ENCODE measurements at places on chromosomes 1 and 21.

DNA sequence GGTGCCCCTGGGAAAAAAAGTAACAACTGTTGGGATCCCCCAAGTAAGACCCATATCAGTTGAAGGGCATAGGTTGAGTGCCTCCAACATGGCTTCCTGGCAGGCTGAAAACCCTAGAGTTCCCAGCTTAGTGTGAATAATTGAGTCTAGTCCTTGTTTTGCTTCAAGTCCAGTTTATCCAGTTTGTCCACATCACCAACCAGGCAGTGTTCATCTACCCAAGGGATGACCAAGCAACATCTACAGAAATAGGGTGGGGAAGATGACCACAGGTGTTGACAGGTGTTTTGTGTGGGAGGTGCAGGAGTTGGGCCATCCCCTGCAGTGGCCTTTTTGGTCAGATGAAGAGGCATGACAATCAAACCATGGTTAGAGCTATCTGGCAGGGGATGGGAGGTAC lies 54.3 kb upstream of the ERO1B start:
- no peak for DNase-seq

- peak; percentile 50 for DNase-seq
Measured at GRCh38 chr1:179586107-179586823, 5.4 kb upstream of the TDRD5 start.

GRCh38 chr1:85230305-85230977 lies 29.0 kb downstream of the C1orf52 start:
- no peak for DNase-seq

DNA sequence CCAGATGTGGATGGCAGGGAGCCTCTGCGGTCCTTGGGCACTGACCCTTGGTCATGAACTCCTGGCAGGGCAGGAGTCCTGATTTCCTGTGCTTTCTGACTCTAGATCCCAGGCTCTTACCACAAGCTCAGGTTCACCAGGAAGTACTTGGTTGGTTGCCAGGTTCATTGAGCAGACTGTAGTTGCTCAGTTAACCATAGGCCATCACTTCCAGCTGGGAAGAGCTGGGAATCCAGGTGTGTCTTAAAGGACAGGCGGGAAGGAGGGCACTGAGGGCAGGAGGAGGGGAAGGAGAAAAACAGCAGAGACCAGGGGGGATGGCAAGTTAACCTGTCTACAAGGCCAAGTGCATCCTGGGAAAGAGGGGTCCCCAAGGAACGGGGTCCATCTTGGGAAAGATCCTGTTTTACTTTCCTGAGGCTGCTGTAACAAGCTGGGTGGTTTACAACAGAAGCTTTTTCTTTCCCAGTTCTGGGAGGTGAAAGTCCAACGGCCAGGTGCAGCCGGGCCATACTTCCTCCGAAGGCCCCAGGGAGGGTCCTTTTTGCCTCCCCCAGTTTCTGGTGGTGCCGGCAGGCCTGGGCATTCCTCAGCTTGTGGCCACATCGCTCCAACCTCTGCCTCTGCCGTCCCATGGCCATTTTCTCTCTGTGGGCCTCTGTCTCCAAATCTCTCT lies 11.6 kb downstream of the KCNAB2 start:
- DNase-seq: no peak

GRCh38 chr1:28535180-28535579 lies 17.7 kb upstream of the TRNAU1AP start:
- DNase-seq: no peak

GRCh38 chr21:37983336-37984095 lies 67.3 kb upstream of the KCNJ6 start:
- DNase-seq: no peak
